Choroid plexus epithelial cell (primary cell): ENCODE measurements at places on chromosomes 2 and 18.
A peak's percentile ranks its signal among the peaks of the same experiment; 100 is the strongest.

DNA sequence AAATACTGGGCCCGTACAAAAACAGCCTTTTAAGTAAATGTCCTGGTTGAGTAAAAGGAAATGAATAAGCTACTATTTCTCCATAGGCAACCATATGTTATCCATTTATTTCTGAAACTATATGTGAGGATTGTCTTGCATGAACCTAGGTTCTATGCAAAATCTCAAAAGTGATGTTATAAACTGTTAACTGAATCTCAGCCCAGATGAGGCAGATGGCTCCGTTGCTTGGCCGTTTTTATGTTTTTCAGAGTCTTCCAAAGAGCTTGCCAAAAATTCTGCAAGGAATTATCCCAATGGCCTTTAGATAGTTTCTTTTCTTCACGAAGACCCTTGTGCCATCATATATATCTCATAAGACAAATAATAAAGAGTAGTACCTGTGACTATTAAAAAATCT is 1669.5 kb upstream of the DDX18 start:
- DNase-seq, result no peak

- no peak for DNase-seq
Observed at GRCh38 chr2:203490391-203490790, 44.7 kb downstream of the RAPH1 start.

DNA sequence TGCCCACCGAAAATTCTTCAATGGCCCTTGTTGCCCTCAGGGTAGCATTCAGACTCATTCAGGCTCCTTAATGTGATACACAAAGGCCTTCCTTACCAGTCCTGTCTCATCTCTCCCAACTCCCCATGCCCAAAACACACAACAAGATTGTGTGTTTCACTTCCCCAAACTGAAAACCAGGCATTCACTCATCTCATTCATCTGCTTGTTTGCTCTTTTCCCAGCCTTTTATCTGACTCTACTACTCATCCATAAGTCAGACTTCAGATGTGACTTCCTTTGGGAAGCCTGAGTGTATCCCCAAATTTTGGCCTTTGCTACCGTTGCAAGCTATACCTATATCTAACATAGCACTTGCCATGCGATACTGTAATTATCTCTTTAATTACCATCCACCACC is 9.7 kb upstream of the SLC39A10 start:
- DNase-seq, result no peak

GRCh38 chr2:101569886-101570520 is 95.1 kb upstream of the RFX8 start:
- DNase-seq, result no peak

DNA sequence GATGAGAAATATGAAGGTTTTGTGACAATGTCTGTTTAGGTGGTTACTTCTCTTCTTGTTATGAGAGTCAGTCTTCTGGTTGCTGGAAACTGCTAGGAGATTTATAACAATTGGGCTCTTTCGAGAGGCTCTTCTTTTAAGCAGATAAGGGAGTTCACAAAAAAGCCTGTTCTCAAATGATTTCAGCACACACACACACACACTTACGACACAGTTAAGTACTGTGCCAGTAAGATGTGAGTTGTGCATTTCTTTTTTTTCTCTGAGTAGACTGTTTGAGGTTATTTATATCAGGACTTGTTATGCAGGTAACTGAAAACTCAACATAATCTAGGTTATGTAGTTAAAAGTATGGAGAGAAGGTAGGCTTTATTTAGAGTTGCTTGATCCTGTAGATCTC is 49.8 kb downstream of the MSH2 start:
- no peak for DNase-seq

- no peak for DNase-seq
Observed at GRCh38 chr2:197852108-197852507, 47.7 kb downstream of the PLCL1 start.

DNA sequence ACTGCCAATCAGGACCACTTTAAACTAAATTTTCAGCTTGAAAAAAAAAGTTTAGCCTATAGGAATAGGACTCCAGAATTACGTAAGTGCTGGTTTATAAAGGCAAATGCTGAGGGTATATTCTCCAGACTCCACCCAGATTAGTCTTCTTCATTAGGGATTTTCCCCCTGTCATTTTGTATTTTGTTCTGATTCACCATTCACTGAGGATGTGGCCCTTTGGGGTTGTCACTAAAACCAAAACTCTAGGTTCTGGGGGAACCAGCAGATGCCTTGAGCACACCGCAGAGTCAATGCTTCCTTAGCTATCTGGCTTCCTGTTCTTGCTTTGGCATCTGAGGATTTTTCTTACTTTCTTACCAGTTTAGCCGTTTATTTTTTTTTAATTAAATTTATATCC is 10.5 kb downstream of the SCYGR4 start:
- no peak for DNase-seq

- DNase-seq, result peak; percentile 44
Observed at GRCh38 chr2:39567507-39567906, 98.2 kb upstream of the TMEM178A start.

DNA sequence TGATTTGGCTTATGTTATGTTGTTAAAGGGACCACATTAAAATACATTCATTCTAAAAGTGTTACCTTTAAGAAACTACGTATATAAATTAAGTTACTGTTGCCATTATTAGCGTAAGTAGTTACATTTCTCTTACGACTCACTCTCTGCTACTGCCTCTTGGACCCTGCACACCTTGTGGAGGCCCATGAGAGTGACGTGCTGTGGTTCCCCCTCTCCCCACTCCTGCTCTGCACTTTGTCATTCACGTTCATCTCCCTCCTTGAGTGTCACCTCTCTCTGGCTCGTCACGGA is 830 bp upstream of the MERTK start:
- DNase-seq, result no peak

GRCh38 chr2:231413921-231414476 is 18.5 kb downstream of the B3GNT7 start:
- DNase-seq, result no peak

- no peak for DNase-seq
Observed at GRCh38 chr2:23777826-23778225, 149.1 kb downstream of the ATAD2B start.

DNA sequence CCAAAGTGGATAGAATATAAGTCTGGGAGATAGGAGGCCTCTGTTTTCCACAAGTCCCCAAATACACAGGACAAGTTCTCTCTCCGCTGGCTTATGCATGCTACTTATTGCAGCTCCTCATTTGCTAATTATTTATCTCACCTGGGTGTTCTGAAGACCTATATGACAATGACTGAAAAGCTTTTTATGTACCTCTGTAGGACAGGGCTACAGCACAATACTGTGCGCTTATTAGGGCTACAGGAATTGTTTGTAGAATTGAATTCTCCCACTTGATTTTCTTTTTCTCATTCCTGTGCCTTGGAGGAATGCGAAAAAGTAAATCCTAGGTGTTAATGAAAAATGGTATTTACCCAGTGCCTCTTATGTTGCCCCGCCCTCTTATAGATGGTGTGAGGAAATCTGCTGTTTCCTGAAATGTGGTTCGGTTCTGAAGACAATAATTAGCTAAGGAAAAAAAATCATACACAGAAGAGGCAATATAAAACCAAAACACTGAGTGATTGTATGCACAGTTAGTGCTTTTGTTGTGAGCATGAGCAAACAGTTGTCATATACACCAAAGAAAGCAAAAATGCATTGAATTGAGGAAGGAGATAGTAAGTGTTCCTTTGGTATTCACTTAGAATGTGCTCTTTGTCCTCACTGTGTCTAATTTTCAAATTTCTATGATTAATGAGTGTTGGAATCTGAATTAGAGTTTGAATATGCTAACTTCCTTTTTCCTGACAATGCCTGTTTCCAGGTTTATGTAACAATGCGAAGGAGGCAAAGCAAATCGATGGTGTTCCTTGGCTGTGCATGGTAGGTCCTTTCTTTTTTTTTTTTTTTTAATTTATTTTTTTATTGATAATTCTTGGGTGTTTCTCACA is 78.7 kb upstream of the PNPT1 start:
- DNase-seq, result no peak

GRCh38 chr18:12659904-12660605 is 2.1 kb upstream of the SPIRE1 start:
- DNase-seq, result peak; percentile 81

- no peak for DNase-seq
Observed at GRCh38 chr2:122194546-122194945, 439.1 kb downstream of the TSN start.

GRCh38 chr2:117832905-117833613 is 18.6 kb downstream of the DDX18 start:
- DNase-seq, result peak; percentile 67

DNA sequence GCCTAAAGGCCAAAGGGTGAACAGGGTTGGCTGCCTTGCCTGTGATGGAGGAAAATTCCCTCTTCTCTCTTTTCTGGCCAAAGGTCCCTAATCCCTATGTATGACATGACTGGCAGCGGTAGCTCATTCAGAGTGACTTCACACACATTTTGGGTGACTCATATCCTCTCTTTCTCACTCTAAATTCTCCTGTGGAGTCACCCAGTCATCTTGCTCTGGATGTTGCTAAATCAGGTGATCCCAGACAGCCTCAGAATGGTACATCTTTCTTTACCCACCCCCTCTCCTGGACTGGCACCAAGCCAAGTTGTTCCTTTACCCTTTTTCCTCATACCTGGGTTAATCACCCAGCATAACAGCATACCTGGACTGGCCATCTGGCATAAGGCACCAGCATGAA is 77.2 kb downstream of the NEURL3 start:
- peak; percentile 69 for DNase-seq

DNA sequence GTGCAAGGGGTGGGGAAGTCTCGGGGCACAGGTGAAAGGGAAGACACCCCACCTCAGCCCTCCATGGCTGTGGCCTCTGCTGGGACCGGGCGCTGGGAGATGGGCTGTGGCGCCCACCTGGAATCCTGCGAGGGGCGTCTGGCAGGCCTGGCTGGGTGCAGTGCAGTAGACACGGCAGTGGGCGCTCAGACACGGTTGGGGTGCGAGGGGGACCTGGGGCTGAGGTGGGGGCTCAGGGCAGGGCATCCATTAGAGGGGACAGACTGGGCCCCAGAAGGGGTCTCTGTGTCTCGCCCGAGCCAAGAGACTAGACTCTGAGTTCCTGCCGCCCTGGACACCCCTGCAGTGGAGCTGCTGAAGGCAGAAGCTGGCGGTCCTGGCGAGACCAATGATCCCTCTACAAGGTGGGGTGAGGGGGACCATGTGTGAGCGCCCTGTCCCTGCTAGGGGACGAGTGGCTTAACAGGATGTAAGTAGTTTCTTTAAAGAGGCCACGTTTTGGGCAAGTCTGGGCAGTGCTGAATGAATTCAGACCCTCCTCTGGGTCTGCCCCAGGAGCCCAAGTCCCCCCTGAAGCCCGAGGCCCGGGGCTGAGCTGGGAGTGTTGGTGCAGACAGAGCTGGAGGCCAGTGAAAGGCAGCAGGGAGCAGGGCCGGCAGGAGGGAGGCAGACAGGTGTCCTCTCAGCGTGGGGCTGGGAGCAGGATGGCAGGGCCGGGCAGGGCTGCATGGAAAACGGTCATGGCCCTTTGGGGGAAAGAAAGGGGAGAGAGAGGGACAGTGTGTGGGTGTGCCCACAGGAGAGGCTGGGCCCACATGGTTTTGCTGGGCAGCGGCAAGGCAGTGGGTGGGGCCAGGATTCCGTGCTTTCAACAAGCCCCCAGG is 57.2 kb downstream of the HS6ST1 start:
- no peak for DNase-seq

DNA sequence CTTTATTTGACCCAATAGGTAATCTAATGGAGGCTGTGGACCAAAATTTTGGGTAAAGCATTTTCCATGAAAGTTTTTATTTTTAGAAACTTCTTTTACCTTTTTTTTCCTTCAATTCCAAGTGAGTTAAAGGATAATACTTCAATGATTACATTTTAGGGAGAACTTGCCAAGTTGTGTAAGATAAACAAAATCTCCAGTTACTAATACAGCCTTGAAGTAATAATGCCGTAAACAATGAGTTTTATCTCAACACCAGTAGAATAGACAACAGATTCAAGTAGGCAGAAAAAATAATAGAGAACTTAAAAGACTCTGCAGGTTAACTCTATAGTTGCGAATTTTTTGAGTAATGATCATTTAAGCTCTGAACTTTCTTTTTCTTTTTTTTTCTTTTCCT is 807.4 kb downstream of the CNTNAP5 start:
- no peak for DNase-seq

DNA sequence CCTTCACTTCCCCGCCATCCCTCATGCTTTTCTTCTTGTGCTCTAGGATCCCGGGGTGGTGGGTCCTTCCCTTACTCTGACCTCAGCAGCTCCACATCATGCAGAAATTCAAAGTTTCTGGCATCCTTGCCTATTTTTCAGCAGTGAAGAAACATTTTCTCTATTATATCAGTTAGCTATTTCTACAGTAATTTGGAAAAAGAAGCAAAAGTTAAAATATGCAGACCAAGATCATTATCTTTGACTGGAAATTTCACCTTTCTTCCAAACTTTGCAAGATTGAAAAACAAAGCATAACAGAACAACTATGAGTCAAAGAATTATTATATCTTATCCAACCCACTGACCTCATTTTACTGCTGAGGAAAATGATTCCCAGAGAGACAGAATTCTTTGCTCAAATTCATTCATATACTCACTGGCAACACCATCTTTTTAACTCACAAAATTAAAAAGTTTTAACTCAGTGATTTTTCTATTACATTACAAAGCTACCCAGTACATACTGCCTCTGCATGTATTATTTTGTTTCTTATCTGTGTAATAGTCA is 40.5 kb downstream of the ANTXR1 start:
- DNase-seq, result no peak

DNA sequence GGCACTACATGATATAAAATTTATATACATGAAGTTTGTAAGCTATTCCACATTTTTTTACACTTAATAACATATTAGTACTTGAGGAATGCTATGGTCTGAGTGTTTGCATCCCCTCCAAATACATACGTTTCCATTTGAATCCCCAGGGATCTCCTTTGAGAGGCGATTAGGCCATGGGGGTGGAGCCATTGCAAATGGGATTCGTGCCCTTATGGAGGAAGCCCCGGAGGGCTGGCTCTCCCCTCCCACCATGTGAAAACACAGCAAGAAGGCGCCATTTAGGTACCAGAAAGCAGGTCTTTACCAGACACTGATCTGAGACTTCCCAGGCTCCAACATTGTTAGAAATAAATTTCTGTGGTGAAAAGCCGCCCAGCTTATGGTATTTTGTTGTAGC is 20.8 kb upstream of the MBP start:
- DNase-seq, result no peak

DNA sequence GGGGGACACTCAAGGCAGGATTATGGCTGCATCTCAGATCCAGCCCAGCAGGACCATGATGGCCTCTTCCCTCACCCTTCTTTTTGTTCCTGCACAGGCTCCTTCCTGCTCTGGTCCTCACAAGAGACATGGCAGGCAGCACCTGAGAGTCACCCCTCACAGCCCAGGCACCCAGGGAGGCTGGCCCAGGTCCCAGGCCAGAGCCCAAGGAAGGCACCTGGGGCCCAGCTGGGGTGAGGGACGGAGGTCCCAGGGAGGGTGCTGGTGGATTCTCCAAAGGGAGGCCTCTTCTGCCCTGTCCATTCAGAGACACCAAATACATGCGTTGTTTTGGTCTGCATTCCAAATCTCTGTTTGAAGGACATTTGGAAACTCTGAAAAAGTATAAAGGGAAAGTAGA is 285.4 kb upstream of the HS6ST1 start:
- no peak for DNase-seq
